ENCODE measurements at places on chromosomes 1 and 21.

- DNase-seq: no peak
Observed at GRCh38 chr1:169108223-169108622, 1.7 kb downstream of the ATP1B1 start.

- no peak for DNase-seq
Observed at GRCh38 chr1:63611231-63611630, 18.0 kb downstream of the PGM1 start.

DNA sequence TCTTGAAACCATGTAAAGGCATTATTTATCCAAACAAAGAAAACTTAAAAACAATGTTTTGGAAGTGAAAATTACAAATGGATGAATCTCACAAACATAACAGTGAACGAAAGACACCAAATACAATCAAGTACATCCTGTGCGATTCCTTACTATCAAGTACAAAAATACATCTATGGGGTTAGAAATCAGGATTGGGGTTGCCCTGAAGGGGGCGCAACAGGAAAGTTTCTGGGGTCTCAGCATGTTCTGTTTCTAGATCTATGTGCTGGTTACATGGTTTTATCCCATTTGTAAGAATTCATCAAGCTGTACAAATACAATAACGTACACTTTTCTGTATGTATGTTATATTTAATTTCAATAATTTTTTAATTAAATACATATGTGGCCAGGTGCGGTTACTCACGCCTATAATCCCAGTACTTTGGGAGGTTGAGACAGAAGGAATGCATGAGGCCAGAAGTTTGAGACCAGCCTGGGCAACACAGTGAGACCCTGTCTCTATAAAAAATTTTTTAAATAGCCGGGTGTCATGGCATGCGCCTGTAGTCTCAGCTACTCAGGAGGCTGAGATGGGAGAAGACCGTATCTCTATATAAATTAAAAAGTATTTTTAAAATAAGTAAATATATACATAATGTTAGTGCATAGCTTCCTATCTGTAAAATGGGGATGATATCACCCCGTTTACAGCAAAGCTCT is 121.5 kb upstream of the SOD1 start:
- no peak for DNase-seq

- no peak for DNase-seq
Observed at GRCh38 chr1:32112806-32113375, 5.0 kb downstream of the KPNA6 start.

- DNase-seq: peak; percentile 8
Observed at GRCh38 chr1:247487057-247487456, 29.2 kb upstream of the OR2B11 start.

- DNase-seq: no peak
Observed at GRCh38 chr1:41485605-41486004, 1.1 kb upstream of the EDN2 start.

DNA sequence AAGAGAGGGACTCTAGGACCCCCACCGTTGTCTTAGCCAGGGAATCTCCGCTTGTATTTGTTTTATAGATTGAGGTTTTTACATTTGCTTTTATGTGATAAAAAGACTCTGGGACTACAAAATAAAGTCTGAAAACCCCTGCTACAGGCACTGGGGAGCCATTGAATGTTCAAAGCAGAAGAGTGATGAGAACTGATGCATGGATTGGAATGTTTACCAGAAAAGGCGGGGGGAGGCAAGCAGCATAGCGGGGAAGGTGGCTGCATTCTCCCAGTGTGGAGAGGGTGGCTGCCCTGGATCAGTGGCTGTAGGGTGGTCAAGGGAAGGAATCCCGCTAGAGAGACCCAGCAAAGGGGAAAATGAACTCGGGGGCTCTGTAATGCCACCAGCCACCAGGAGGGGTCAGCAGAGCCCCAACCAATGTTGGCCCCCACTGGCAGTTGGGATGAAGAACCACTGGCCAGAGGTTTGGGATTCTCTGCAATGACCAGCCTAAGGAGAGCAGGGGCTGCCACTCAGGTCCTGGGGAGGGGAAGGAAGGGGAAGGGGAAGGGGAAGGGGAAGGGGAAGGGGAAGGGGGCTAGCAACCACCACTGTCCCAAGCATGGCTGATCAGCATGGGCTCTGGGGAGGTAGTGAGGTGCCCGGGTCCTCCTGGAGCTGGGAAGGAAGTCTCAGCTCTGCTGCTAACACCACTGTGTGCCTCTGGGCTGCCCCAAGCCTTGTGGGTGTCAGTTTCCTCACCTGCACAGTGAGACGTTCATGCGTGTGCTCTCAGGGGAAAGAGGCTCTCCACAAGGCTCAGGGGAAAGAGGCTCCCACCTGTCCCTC is 19.2 kb upstream of the PEF1 start:
- no peak for DNase-seq

- DNase-seq: no peak
Observed at GRCh38 chr1:228005511-228006033, 1.2 kb upstream of the WNT3A start.

GRCh38 chr1:161119092-161119903 is 1.4 kb downstream of the NIT1 start:
- DNase-seq: no peak

- no peak for DNase-seq
Observed at GRCh38 chr1:62356257-62356835, 37.1 kb upstream of the KANK4 start.

DNA sequence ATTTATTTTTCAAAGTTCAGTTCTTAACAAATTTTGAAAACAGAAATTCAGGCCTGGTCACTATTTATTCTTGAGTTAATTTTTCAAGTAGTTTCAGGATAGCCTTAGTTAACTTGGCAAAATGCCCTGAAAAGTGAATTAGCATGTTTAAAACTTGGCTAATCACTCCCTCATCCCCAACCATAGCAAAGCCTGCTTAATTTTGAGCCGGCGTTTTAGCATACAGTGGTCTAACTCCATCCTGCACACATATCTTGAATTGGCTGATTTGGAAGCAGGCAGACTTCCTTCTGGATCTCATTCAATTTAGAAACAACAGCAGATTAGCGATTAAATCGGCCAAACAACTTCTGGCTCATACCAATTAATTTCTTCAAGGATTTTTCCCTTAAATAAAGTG is 439.2 kb downstream of the PTBP2 start:
- DNase-seq: no peak

- DNase-seq: no peak
Observed at GRCh38 chr1:156026588-156026987, 5.8 kb upstream of the SSR2 start.

GRCh38 chr1:110582378-110582777 is 23.8 kb downstream of the KCNA2 start:
- no peak for DNase-seq

- DNase-seq: no peak
Observed at GRCh38 chr1:20083178-20083944, 13.4 kb downstream of the PLA2G5 start.

- DNase-seq: no peak
Observed at GRCh38 chr1:216032284-216032683, 391.0 kb downstream of the USH2A start.

DNA sequence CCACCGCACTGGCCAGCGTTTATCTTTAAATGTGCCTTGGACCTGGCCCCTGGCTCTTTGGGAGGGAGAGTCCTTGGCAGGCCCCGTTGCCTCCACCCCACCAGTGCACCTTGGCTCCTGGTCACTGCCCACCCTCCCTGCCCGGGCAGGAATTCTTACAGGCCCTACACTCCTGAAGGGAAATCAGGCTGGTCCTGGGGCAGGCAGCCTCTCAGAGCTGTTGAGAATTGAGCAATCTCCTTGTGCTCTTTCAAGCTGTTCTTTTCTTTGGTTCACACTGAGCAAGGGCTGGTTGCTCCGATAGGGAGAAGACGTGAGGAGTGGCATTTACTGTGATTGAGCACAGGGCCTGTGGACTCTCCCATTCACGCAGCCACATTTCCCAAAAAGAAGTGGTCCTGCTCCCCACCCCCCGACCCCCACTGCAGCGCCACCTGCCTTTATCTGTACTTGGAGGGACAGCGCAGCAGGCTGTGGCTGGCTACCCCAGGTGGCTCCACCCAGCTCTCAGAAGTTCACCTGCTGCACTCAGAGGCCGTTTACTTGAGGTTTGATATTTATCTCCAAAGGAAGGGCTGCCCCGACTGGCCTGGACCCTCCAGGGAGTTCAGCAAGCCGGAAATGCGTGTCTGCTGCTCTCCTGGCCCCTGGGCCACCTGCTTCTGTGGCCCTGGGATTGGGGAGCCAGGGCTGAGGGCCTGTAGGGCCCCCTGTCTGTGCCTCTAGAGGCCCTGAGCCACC is 47.8 kb downstream of the SKI start:
- DNase-seq: no peak

DNA sequence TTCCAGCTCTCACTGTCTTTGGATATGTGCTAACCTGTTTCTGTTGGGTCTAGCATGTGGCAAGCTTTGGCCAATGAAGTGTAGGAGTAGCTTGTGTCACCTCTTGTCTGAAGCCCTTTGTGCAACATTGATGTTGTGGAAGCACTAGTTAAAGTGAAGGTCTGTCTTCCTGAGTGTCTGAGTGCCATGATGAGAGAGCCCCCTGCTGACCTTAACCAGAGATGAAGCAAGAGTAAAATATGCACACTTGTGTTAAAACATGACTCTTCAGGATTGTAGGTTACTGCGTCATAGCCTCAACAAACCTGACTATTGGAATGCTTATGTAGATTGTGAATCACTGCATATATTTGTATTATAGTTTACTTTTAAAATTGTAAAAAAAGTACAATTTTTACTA is 103.7 kb downstream of the NCAM2 start:
- DNase-seq: no peak

DNA sequence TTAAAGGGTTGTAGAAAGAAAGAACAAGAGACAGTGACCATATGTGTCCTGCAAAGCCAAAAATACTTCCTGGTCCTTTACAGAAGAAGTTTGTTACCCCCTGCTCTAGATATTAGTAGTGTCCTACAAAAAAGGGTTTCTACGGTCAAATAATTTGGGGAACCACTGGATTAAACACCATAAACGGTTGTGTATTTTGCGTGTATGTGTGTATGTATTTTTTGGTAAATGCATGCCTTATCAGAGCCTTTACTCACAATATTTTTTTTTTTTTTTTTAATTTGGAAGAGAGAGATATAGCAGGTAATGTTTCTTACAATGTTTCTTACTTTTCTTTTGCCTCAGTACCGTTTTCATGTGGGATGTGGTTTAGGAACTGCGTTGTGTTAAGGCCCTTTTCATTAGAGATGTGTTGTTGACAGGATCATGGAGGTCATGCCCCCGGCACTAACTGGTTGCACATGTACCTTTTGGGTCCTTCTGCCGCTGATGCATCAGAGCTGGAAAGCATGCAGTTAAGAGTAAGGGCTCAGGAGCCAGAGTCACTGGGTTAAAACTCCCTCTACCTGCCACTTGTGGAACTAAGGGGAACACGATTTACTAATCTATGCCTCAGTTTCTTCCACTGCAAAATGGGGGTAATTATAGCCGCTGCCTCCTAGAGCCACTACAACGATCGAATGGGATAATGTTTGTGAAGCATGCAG is 234.6 kb upstream of the KAZN start:
- DNase-seq: no peak

GRCh38 chr1:119139857-119140176 is 636 bp downstream of the WARS2 start:
- no peak for DNase-seq

- DNase-seq: peak; percentile 62
Observed at GRCh38 chr1:163770265-163770664, 448.5 kb downstream of the NUF2 start.
